Astrocyte (in vitro differentiated cells and primary cell): ENCODE measurements at places on chromosomes 2 and 18. TPM values are rescaled to one million over a fixed set of nuclear protein-coding genes. Genes with fewer than 3 reads are reported as not detected.

The WDR7 gene
- total RNA-seq: 14.3 and 16.9 TPM in 2 replicates

The NYAP2 gene
- total RNA-seq: 0.14 and 0.19 TPM in 2 replicates

DNA sequence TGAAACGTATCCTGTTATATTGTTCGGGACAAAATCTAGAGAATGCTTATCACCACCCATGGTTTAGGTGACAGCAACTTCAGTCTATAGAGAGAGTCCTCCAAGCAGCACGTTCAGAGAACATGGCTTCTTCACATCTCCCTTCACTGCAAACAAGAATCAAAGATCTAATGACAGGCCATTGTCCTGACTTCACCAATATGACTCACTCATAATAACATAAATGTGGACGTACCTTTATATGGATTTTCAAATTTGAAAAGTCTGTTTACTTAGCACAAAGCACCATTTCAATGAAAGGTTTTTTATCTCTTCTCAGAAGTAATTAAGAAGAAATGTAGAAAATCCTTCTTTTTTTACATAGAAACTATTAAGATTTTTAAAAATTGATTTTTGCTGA, 46.7 kb downstream of the KLF7 start:
- DNase-seq: no peak

The C2orf78 gene
- not detected in 2 replicates for total RNA-seq

DNA sequence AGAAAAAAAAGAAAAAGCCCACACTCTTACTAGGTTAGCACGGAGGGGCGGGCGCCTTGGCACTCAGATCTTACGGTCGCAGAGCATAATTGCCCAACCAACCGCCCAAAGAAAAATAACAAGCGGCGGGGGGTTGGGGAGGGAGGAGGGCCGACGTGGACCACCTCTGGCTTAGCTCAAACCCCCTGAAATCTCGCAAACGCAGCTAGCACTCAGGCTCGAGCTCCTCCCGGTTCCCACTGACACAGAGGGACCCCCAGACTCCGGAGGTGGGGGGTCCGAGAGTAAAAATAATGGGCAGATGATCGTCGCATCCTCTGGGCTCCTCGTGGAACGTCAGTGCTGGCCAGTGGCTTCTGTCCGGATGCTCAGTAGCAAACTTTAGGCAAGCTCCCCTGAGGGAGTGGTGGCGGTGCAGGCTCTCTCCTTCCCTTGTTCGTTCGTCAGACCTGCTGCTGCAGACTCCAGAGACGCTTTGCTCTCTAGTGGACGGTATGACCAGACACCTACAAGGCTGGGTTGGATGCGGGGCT, 12.0 kb downstream of the CATIP start:
- peak; percentile 22 for DNase-seq

The CREG2 gene
- total RNA-seq: 0.11 TPM in 1 of 2 replicates, not detected in the other

The CRYGD gene
- total RNA-seq: not detected in 2 replicates

DNA sequence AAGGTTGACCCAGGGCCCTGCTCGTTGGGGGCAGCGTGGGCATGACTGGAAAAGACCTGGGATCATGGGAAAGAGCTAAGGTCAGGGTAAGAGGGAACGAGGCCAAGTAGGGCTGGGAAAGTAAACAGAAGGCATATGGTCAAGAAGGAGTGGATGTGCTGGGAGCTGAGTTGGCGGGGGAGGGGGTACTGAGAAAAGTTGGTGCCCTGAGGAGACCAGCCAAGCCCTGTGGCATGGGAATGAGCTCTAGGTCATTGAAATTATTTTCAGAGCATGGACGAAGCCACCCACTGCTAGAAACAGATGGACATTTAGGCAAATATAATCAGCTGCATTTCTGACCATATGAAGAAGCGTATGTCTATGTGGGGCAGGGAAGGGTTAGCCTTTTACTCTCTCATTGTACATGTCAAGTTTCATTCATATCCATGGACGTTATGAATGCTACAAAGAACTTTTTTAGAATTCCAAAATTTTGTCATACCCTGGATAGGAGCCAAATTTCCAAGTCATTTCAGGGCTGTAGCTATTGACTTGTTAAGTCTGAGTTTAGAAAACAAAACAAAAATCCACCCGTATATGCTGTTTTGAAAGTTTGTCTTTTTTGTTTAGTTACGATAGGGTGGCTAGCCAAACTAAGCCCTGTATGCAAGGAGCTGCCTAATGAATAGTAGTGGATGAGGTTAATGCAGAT, 19.1 kb downstream of the MAPRE2 start:
- no peak for DNase-seq

The PARD3B gene
- total RNA-seq: 6.5 and 7.0 TPM in 2 replicates

- no peak for DNase-seq
Observed at GRCh38 chr2:151197184-151198108, 64.2 kb downstream of the RBM43 start.

DNA sequence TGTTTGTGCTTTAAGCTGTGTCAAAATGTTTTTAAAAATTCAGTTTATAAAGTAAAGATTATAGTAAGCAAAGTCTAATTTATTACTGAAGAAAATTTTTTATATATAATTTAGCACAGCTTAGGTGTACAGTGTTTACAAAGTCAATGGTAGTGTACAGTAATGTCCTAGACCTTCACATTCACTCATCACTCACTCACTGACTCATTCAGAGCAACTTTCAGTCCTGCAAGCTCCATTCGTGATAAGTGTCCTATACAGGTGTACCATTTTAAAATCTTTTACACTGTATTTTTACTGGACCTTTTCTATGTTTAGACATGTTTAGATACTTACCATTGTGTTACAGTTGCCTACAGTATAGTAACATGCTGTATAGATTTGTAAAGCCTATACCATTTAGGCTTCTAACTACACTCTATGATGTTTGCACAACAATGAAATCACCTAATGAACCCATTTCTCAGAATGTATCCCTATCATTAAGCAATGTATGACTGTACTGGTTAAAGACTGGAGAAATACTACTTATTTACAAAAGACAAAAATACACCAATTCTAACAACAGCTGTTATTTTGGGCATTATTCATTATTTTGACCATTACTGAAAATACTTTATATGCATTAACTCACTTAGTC, 95.1 kb downstream of the STRN start:
- DNase-seq: no peak

GRCh38 chr18:8949206-8949605, 153.3 kb upstream of the NDUFV2 start:
- DNase-seq: peak; percentile 49

The MBP gene
- 10.8 and 11.4 TPM in 2 replicates for total RNA-seq

DNA sequence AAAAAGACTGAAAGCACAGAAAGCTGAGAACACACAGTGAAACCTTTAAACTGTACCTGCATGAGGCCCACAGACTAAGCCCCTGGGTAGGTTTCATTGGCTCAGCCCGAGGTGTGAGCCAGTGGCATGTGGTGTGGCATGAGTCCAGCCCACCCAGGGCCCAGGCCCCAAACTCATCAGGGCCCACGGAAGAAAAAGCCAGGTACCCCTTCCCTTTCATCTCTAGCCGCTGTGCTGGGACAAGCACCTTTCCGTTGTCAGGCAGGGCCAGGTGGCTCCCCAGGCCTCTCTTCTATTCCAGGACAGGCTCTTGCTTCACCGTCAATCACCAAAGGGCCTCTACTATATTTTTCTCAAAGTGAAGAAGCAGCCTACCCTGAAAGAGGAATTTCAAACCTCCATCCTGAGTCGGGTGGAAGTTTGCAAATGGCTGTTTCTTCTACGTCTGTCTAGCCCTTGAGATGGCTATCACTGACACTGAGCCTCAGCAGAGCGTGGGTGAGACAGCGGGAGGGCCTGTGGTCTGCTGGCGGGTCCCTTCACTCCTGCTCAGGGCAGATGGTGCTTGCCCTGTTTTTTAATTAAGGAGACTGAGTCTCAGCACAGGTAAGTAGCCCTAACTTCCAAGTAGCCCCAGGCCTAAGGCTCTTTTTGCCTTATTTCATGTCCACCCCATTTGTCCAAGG, 8.6 kb downstream of the DNAJB2 start:
- no peak for DNase-seq

DNA sequence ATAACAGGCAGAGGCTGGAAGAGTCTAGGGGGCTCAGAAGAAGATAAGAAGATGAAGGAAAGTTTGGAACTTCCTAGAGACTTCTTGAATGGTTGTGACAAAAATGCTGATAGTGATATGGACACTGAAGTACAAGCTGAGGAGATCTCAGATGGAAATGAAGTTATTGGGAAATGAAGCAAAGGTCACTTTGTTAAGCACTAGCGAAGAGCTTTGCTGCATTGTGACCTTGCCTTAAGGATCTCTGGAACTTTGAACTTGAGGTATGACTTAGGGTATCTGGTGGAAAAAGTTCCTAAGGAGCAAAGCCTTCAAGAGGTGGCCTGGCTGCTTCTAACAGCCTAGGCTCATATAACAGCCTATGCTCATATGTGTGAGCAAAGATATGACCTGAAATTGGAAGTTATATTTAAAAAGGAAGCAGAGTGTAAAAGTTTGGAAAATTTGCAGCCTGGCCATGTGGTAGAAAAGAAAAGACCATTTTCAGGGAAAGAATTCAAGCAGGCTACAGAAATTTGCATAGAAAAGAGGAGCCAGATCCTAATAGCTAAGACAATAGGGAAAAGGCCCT, 91.3 kb downstream of the L3MBTL4 start:
- no peak for DNase-seq

- DNase-seq: peak; percentile 97
Observed at GRCh38 chr2:196399722-196400691, 228.6 kb upstream of the STK17B start.

GRCh38 chr2:199220920-199221319, 236.8 kb downstream of the SATB2 start:
- no peak for DNase-seq

DNA sequence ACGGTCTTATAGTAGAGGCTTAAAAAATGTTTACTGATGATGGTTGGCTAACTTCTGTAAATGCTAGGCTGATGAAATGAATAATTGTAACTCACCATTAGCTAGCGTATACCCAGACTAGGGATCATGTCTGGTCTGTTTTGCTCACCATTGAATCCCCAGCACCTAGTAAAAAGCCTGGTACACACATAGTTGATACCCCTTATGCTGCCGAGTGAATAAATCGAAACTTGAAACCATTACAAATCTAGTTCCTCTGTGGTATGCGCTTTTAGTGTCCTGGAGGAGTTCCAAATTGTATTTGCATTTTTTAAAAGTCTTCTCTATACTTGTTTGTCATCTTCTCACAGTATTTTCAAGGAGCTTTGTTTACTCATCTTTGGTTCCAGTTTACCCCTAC, 1.3 kb downstream of the TAF1B start:
- DNase-seq: peak; percentile 39

DNA sequence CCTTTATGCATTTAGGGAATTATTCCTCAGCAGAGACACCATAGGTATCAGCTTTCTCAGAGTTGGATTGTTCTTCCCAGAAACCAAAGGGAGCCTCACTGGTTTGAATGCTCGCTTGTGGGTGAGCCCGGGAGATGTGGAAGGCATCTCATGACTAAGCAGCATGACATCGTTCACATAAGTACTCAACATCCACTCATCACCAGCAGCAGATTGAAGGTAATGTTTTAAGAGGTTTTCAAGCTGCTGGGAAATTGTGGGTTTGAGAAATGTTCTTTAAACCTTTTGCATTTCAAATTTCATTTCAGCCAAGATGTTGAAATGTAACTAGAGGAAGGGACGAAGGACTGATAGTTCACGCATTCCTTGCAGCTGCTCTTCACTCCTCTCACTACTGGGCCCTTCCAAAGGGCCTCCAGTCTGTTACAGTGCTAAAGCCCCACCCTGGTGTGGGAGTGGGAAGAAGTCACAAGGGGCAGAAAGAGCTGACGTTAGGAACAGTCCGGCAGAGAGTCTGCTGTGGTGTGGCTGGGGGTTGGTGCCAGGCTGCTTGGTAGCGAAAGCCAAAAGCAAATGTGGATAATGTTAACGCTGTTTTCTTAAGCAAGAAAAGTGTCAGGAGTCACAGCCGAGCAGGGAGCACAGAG, 324.5 kb upstream of the EPHA4 start:
- DNase-seq: peak; percentile 93

DNA sequence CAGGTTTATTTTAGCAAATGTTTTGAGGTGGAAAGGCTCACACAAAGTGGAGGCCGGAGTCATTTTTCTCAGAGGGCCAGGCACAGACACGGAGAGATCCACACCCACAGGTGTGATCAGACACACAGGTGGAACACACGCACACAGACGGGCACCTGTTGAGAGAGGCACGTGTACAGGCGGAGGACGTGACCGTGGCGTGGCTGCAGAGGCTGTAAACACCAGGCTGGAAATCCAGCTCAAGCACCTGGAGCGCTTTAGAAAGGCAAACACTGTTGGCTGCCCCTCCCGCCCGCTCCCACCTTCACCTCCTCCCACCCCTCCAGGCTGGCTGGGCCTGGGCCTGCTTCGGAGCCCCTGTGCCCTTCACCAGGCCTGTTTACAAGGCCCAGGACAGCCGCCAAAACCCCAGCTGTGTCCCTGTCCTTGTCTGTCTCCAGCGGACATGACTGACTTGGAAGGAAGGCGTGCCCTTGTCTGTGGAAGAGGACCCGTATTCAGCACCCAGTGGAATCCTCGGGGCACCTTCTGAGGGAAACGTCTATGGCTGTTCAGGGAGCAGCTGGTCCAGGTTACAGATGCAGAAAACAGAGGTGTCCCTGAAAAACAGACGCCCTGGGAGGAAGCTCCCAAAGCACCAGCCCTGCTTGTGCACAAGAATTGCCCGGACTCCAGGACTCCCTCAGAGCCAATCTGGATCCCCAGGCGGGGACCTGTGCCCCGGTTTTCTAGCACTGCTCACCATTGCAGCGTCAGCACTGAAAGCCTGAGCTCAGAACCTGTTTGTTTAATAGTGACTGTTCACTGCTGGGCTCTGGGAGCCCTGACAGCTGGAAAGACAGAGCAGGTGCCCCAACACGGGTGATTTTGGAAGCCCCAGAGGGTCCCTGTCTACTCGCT, 134.3 kb upstream of the HAAO start:
- no peak for DNase-seq

DNA sequence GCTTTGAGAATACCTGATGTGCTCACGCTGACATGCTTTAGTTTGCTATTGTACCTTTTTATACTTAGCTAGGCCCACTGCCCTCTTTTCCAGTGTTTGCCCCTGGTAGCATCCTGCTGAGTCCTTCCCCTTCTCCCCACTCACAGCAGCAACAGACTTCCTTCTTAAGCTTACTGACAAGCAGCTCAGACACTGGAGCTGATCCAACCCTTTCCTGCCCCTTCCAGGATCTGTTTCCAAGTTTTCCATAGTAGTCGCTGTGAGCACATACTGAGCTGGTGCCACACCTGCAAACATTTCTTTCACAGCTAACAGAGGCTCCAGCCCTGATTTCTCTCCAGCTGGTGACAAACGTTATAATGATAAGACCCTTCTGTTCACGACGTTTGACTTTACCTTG, 991.4 kb upstream of the CELF4 start:
- no peak for DNase-seq
